NT2/D1 (cell line): ENCODE measurements at places on chromosomes 5 and 9.

DNA sequence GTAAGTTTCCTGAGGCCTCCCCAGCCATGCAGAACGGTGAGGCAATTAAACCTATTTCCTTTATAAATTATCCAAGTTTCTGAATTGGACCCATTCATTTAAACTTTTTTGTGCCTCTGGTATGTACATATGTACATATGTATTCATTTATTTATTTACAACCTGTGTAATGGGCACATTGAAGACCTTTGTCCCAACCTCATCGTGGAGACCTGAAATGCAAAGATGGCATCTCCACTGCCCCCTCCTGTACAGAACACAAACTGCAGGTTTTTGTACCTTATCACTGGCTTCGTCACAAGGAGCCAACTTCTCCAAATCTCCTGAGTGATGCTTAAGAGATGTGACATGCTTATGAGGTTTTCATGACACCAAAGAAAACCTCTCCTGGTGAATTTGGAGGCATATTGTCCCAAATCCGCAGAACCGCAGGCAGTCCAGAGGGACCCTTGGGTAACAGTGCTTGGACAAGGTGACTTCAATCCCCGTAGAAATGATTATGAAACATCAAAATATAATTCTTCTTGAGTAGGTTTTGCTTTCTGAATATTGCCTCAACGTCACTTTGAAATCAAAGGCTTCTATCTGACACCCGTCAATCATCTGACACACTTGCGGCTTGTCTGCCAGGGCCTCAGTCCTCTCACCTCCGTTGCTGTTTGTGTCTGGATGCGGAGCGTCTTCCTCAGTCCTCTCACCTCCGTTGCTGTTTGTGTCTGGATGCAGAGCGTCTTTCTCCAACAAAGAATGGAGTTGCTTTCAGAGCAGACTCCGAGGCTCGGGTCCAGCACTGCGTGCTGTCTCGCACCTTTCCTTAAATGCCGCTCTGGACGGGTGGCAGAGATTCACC lies 135.0 kb upstream of the IRX4 start:
- peak; percentile 25 for DNase-seq

DNA sequence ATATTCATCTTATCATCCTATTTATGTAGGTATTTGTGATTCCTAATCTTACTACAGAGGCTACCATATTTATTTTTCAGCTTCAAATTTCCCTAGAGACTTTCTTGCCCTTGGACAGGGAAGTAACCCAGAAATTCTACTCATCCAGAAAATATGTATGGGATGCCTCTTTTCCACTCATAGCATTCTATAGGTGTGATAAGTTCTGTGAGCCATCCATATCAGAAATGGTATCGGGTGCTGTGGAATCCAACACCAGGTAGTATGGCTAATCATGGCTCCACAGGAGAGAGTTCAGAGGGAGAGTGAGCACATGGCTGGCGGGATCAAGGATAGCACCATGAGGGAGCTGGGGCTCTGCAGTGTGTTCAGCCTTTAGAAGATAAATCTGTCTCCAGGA lies 349.3 kb upstream of the ACTBL2 start:
- no peak for DNase-seq

DNA sequence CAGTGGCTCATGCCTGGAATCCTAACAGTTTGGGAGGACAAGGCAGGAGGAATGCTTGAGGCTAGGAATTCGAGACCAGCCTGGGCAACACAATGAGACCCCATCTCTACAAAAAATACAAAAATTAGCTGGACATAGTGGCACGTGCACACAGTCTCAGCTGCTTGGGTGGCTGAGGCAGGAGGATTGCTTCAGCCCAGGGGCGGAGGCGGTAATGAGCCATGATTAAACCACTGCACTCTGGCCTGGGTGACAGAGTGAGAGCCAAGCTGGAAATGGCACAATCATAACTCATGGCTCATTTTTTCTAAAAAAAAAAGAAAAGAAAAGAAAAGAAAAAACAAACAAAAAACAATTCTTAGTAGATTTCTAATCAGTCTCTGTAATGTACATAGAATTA lies 446.2 kb downstream of the ELAVL2 start:
- no peak for DNase-seq

- DNase-seq = peak; percentile 42
These were observed 13.5 kb upstream of the ANKRD18B start for GRCh38 chr9:33510262-33511183.
